Activated naive CD4-positive, alpha-beta T cell (primary cell): ENCODE measurements at places on chromosomes 5 and 9.

DNA sequence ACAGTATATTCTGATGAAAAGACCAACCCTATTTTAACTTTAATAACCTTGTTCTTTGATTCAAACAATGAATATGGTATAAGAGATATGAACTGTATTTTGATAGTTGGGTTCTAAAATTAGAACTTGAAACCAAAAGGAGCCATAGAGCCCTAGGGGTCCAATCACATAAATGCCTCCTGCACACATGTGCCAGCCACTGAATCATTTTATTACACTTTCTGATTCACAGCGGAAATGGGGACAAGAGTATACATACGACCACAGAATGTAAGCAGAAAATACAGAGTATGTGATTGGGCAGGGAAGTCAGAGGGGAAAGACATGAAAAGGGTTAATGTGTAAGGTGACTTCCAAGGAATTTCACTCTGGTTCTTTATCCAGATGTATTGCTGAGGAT is 1000.2 kb downstream of the NR2F1-AS1 start:
- DNase-seq, result no peak

DNA sequence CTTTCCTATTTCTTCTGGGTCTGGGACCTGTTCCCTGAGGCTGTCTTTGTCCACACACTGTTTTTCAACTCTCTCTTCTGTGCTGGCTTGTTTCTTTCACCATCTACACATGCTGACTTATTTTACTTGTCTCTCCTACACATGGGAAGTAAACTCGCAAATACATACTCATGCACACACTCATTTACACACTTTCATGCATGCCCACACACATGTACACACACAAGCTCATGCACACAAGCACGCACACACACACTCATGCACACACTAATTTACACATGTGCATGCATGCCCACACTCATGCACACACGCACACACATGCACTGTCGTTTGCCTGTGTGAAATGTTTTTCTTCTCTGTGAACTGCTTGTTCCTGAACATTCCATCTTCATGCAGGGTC is 169.0 kb downstream of the IRX2 start:
- no peak for DNase-seq

GRCh38 chr5:76325876-76326491 is 77.1 kb upstream of the IQGAP2 start:
- DNase-seq, result no peak

- no peak for DNase-seq
Measured at GRCh38 chr5:165781738-165782137, 2276.3 kb downstream of the MAT2B start.
